ENCODE measurements at places on chromosomes 1 and 21.

- no peak for DNase-seq
Observed at GRCh38 chr21:43712268-43712942, 6.5 kb upstream of the PDXK start.

- no peak for DNase-seq
Observed at GRCh38 chr1:211549092-211549711, 29.8 kb downstream of the SLC30A1 start.

DNA sequence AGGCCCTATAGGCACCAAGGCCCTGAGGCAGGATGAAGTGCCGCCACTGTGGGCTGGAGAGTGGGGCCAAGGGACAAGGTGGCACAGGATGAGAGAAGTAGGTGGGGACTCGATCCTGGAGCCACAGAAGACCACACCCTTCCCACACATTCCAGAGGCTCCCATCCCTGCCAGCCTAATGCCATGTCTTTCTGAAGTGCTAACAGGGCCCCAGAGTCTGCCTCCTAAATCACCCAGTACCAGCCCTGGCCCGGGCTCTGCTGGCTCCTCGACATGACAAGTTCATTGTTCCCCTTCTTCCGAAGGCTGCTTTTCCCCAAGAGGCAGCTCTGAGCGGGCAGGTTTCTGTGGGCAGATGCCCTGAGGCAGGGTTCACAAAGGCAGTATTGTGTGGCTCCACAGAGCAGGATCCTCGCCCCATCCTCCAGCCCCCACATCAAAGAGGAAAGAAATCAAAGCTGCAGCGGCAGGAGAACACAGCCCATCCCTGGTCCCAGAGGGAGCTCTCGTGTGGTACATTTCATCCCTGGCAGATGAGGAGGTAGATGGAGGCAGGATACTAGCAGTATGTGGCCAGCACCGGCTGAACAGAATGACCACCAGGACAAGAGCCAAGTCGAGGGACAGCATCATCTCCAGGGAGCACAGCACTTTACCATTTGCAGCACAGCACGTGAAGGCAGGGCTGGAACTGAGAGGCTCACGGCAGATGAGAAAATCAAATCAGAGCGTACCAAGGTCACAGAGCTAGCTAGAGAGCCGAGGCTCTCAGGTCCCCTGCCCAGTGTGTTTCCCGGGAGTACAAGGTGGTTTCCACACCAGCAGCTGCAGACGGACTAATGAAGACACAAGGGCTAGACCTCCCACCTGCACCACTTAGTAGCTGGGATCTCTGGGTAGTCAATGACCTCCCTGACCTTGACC lies 64.8 kb downstream of the SYF2 start:
- DNase-seq, result no peak

DNA sequence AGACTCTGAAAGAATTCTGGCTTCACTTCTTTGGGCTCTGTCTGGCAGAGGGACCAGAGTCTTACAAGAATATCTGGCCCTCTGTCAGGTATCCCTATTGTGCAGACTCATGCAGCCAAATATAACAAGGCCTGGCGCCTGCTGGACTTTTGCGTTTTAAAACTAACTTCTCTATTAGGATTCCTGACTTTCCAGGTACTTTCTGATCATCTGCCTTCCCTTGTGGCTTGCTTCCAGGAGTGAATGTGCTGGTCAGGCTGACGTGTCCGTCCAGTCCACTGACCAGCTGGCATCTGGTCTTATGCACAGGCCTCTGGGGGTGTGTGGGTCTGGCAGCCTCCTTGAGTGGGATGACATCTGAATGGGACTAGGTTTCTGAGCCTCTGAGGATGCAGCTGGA lies 8.6 kb upstream of the RAB29 start:
- DNase-seq, result no peak

DNA sequence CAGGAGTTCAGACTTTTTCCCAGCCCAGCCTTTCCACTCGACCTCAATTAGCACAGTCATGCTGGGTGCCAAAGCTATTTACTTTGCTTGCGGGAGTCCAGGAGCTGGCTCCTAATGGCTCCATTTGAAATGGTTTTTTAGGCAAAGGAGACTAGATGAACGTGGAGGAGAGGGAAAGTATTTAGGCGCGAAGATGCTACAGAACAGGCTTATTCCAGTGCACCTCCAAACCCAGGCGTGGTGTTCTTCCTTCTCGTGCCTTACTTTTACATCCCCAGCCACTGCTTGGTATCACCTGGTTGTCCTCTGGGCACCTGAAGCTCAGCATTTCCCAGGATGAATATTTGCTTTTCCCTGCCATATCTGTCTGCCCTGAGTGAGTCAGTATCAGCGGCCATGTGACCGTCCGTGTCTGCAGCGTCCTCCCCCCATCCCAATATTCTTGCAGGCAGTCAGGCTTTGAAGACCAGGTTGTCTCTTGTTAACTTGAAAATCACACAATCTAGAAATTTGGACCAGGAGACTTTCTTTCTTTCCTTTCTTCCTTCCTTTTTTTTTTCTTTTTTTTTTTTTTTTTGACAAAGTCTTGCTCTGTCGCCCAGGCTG lies 198.5 kb downstream of the DYRK1A start:
- DNase-seq, result no peak

GRCh38 chr1:172277275-172277674 lies 143.2 kb upstream of the C1orf105 start:
- no peak for DNase-seq

GRCh38 chr1:24860841-24861240 lies 69.2 kb downstream of the RUNX3 start:
- no peak for DNase-seq

- DNase-seq, result peak; percentile 72
Observed at GRCh38 chr1:19645411-19646251, 1.5 kb downstream of the NBL1 start.

DNA sequence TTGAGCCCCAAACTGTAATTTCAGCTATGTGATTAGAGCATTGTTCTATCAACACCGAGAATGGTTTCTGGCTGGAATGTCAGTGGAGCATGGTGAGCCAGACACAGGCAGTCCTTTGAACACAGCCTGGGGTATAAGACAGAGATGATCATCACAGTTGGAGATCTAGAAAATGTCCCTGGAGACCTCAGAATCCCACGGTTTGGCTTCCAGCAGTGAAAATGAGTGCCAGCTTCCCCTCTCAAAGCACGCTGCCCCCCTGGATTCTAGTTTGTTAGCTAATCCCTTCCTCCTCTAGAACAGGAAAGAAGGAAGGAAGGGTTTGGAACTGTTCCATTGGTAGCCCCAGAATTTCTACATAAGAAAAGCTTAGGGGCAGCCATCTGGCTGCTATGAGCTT lies 59.9 kb upstream of the JAK1 start:
- no peak for DNase-seq

GRCh38 chr21:28177124-28177523 lies 815.6 kb downstream of the LTN1 start:
- DNase-seq, result no peak

DNA sequence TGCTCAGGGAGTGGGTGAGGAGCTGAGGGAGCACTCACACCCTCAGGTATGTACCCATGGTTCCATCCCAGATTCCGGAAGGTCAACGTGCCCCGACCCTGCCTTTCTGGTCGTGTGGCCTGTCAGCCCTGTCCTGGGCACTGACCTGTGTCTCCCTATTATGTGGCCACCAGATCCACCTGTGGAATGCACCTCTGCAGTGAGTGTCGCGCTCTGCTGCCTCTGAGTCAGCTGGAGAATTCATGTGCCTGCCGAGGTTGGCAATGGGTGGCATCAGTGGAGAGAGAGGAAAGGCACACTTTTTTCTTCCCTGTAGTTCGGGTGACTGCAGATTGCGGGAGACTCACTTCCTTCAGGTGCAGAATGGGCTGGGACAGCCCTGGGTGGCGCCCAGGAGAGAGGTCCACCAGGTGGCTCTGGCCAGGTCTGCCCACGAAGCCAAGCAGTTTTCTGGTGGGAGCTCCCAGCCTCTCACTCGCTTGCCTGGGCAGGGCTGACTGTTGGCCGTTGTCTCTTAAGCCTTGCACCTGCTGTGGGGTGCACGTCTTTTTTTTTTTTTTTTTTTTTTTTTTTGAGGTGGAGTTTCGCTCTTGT lies 176.1 kb upstream of the TMEM51 start:
- DNase-seq, result no peak

GRCh38 chr1:247358920-247359319 lies 27.3 kb upstream of the ZNF496 start:
- DNase-seq, result no peak

DNA sequence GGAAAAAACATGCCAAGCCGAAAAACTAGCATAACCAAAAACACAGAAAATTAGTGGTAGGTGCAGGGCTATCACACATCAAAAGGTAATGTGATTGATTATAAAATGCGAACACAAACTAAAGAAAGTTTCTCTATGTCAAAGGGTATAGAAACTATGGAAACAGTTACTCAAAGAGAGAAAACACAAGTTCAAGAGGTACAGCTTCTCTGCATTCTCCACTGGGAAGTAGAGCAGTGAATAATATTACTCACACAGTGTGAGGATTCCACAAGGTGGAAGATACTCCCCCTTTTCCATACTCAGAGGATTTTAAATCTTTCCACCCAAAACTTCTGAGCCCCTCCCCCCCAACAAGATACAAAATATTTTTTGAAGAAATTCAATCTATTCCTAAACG lies 18.6 kb downstream of the AKT3 start:
- DNase-seq, result no peak

GRCh38 chr1:60331647-60332046 lies 258.1 kb upstream of the C1orf87 start:
- DNase-seq, result no peak

- DNase-seq, result no peak
Observed at GRCh38 chr21:28832013-28832714, 160.5 kb downstream of the LTN1 start.

DNA sequence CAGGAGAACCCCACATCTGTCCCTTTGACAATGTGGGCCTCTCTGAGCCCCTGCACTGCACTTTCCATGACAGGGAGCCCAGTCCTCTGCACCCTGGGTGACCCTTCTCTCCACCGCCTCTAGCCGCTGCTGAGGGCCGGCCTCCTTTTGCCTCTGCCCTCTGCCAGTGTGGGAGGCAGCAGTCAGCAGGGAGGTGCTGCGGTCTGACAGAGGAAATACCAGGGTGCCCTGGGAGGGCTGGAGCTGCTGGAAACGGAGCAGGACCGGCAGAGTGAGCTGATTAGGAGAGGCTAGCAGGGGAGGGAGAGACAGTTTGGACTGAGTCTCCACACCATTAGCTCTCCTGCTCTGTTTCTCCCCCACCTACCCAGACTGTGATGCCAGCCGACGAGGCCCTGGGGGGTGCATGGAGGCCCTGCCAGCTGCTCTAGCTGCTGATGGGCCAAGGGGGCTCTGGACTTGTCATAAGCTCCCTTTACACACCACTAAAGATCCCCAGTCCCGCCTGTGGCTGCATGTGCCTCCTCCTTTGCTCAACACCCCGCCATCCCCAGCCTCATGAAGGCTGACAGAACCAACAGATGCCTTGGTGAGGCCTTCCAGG lies 171.1 kb upstream of the KLHDC7A start:
- no peak for DNase-seq

- DNase-seq, result peak; percentile 88
Observed at GRCh38 chr1:156709757-156710489, 4.5 kb upstream of the CRABP2 start.

GRCh38 chr1:166789286-166789685 lies 50.0 kb upstream of the POGK start:
- DNase-seq, result no peak

- no peak for DNase-seq
Observed at GRCh38 chr1:155650231-155650757, 38.3 kb downstream of the YY1AP1 start.

GRCh38 chr1:225485991-225486530 lies 58.2 kb upstream of the LBR start:
- DNase-seq, result no peak

- no peak for DNase-seq
Observed at GRCh38 chr1:59152511-59152910, 144.4 kb upstream of the FGGY start.

DNA sequence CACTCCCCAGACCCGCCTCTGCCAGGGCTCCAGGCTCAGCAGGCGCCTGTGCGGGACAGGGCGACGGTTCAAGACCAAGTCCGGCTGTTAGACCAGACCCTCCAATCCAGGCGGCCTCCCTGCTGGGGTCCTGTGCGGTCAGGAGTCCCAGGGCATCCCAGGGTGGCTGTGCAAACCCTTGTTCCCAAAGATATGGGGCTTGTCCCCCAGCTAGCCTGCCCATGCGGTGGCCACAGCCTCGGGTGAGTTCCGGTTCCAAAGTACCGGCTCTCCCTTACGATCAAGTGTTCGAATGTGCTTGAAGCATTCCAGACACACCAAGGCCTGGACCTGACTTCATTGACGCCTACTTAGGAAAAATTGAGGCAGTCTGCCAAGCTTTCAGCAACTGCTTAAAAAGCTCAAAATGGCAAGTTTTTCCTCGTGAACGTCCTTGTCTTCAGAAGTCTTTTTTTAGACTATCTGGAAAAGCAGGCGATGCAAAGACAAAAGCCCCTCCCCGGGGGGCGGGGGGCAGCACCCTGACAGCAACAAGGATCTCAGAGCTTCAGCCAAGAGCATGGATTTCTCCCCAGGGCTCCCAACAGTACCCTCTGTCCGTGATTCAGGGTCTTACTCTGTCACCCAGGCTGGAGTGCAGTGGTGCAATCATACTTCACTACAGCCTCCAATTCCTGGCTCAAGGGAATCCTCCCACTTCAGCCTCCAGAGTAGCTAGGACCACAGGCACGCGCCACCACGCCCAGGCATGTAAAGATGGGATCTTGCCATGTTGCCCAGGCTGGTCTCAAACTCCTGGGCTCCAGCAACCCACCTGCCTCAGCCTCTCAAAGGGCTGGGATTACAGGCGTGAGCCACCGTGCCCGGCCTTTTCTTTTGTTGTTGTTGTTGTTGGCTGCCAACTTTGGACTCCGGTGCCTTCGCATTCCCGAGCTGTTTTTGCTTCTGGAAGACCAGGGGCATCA lies 2.3 kb downstream of the FAAP20 start:
- no peak for DNase-seq

DNA sequence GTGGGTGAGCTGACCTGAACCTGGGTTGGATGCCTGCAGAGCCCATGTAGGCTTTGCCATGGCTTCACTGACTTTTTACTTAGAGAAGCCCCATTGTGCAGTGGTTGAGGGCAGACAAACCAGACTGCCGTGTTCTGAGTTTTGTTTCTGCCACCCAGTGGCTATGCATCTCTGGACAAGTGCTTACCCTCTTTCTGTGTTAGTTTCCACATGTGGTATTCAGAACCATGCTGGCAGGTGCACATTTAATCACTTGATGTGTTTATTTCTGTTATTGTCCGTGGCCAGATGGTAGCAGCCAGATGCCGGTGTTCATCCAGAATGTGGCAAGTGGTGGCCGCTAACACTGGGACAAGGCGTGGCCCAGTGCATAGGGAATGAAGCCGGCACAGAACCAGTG lies 10.3 kb upstream of the PTPN7 start:
- no peak for DNase-seq
